ENCODE measurements at places on chromosomes 12 and 14.

- DNase-seq: no peak
These were observed 229.5 kb downstream of the CACNA1C start for GRCh38 chr12:2282318-2282717.

- no peak for DNase-seq
These were observed 90.2 kb upstream of the USP44 start for GRCh38 chr12:95641299-95641952.

GRCh38 chr14:47626151-47627035, 49.0 kb downstream of the MDGA2 start:
- peak; percentile 54 for DNase-seq

- DNase-seq: no peak
These were observed 14.6 kb downstream of the CDKN3 start for GRCh38 chr14:54411371-54411770.

DNA sequence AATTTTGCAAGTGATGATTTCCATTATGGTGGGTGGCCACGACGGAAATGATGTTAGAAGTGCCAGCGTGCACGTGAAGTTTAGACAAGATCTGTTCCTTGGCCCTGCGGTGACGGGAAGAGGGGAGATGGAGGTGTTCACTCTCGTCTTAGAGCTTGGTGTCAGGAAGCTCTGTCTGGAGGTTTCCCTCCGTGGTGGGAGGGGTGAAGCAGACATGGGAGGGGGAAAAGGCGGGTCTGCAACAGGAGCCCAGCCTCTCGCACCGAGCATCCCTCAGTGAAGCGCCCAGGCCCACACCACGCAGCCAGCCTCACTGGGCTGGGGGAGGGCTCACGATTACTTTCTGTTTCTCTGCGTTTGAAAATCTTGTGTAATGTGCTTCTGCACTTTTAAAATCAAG, 26.3 kb downstream of the EML1 start:
- no peak for DNase-seq

GRCh38 chr14:58969951-58970751, 218.3 kb upstream of the DAAM1 start:
- DNase-seq: no peak

DNA sequence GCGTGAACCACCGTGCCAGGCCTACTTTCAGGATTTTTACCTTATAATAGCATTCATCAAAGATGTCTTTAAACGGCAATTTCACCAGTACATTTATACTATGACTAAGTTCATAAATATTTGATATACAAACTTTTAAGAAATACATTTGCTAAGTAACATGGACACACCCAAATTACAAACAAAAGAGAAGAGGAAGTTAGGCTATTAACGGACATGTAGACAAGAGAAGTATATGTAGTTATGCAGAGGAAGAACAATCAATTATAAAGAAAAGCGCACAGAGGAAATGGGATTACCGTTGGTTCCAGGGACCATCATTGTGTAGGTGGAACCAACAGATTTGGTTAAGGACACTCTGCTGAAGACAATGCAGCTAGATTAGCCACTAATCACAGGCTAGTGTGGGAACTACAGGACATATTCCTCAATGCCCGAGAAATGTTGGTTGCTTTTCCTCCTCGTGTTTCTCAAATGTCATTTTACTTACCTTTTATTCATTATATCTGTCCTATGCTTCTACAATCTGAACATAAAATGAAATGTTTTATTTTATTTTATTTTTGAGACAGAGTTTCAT, 24.0 kb upstream of the PKP2 start:
- DNase-seq: no peak

DNA sequence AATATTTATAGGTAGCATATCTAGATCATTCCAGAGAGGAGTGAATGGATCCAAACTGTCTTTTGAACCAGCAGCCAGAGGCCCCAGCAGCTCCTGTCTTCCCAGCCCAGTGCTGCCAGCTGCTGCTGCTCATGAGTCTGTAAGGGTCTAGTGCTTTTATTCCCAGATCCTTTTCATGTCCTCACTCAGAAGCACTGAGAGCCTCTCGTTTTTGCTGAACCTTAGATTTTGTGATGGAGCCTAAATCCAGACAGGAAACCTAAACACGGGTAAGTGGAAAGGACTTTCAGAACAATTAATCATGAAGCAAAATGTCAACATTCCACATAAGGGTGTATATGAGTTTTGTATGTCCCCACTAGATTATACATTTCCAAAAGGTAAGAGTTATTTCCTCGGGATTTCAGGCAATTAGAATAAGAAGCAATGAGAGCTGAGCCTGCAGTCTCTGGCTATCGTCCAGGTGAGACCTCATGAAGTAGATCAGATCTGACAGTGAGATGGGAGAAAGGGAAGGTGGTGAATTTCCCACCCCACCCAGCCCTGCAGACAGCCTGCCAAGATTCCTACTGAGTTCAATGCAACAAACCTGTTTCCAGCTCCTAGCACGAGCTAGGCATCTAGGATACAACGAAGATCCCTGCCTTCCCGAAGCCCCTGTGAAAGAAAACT, 84.4 kb downstream of the NINJ2 start:
- DNase-seq: no peak

DNA sequence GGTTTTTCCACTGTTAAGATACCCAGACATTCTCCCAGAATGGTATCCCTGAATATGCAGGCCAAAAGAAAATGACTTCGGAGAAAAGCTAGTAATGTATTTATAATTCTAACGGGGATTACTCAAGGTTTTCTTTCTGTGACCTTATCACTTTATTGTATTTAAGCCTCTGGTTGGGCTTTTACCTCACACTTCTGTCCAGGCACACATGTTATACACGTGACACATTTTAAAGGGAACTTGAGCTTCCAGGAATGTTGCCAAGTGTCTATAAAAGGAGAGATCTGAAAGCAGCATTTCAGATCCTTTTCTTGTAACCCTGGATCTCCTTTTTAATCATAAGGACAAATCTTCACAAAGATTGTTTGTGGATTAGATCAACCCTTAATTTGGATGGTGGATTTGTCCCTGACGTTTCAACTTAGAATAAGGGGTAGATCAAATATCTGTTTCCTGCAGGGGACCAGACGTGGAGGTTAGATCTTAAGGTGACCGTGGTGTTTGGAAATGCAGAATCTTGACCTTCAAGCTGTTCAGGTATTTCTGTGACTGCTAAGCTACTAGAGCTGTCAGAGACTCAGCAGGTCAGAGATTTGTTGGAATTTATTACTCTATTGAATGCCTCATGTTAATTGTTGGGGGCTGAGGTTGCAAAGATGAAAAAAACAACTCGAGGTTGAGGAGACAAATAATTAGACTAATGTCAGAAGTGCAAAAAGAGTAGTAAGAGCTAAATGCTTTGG, 1.5 kb downstream of the CIPC start:
- DNase-seq: no peak

DNA sequence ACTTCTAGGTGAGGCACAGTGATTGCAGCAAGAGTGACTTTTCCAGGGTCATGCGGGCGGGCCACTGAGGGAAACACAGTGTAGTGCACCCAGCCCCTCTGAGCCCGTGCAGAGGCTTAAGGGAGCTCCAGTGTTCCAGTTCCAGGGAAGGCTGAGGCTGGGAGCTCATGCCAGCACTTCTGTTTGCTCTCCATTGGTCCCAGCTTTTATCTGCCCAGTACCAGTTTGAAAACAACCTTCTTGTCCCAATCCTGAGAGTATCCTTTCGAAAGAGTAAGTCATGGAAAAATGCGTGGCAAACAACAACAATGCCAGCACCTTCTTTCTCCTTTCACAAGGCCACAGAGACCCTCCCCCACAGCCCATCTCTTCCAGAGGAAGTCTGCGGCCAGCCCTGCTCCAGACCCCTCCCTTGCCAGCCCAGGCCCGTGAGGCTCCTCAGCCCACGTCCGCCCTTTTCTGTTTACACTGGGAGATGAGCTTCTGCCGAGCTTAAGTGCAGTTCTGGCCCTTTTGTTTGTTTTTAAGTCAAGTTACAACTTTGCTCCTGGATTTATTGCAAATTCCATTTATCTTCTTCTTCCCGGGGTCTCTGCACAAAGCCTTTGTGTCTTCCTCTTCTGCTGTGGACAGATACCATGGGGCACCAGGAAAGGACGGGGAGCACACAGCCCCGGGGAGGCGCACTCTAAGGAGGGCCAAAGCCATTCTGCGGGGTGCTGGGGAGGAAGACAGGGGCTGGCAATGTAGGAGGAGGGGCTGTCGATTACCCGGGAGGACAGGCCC, 185.6 kb downstream of the ZFP36L1 start:
- DNase-seq: no peak

Data from NCI-H1930 (cell line).